T-helper 1 cell (primary cell): ENCODE measurements at places on chromosomes 1 and 21.

DNA sequence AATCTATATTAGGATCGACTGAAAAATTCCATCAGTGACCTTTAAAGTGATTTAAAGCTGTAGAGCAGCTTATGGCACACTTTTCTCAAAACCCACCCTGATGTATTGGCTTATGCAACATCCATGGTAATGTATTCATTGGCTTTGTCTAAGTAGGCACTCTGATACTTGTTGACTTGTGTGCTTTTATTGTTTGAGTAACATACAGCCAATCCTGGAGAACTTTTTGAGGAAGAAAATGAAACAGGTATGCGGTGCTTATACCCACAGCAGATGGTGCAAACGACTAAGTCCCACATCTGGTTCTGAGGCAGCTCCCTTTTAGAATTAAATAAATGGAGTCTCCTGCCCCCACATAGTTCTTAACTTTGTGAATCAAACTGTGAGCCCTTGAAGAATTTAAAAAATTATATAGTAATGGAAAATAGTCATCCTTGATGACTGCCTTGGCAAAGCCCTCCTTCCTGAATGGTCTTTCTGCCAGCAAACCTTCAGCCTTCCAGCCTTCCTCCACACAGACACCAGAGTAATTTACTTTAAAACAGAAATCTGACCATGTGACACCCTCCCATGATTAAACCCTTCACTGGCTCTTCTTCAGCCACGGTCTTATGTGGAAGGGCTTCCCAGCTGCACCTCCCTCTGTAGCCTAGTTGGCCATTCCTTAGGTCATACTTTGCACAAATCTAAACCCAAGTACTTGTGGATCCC, 116.0 kb downstream of the BCAR3 start:
- DNase-seq: no peak

DNA sequence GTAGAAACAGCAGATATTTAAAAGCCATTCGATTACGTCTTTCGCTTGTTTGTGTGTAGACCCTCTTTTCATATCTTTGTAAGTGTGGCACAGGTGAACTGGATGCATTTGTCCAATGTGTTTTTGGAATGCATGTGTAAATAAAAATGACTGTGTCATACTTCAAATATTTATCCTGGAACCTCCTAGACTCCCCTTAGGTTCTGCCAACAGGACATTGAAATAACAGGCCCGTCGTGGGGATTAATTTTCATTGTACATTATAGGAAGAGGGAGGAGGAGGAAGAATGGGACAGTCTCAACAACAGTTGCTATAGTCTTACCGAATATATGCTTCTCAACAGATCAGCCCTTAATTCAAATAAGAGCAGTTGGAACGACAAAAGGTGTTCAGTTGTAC, 95.8 kb downstream of the PRKAB2 start:
- no peak for DNase-seq

- no peak for DNase-seq
Observed at GRCh38 chr1:2129256-2129943, 65.2 kb downstream of the FAAP20 start.

GRCh38 chr1:43620956-43621355, 29.0 kb upstream of the KDM4A start:
- no peak for DNase-seq

- no peak for DNase-seq
Observed at GRCh38 chr1:213443415-213443814, 392.4 kb downstream of the RPS6KC1 start.

GRCh38 chr1:47699492-47700235, 261.8 kb downstream of the FOXD2 start:
- DNase-seq: no peak

DNA sequence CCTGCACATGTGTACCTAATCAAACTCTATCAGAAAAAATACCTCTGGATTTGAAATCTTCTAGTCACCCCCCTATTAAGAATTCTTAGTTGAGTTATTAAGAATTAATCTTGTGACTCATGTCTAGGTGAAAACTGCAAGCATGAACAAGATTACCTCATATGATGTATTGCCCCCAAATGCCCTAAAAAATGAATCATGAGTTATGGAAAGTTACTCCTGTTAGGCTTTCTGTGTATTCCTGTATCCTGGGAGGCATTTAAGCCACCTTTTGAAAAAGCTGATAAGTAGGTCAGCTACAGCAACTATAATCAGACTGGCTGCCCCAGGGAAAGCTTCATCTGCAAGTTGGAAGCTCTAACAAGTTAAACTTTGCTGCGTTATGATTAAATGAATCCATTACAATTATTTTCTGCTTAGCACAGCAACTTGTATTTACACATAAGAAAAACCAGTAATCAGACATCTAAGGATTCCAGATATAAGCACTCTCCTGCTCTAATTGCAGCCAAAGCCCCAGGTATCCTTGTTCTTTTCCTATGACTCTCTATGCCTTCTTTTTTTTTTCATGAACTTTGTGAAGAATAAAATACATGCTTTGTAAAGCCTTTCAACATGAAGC, 147.7 kb downstream of the NTPCR start:
- DNase-seq: no peak

- no peak for DNase-seq
Observed at GRCh38 chr1:40187399-40187798, 26.2 kb downstream of the RLF start.

GRCh38 chr21:15749082-15749860, 19.5 kb downstream of the USP25 start:
- no peak for DNase-seq

GRCh38 chr1:32855861-32856617, 14.7 kb downstream of the FNDC5 start:
- no peak for DNase-seq

GRCh38 chr1:204812842-204813241, 57.8 kb upstream of the NFASC start:
- no peak for DNase-seq

DNA sequence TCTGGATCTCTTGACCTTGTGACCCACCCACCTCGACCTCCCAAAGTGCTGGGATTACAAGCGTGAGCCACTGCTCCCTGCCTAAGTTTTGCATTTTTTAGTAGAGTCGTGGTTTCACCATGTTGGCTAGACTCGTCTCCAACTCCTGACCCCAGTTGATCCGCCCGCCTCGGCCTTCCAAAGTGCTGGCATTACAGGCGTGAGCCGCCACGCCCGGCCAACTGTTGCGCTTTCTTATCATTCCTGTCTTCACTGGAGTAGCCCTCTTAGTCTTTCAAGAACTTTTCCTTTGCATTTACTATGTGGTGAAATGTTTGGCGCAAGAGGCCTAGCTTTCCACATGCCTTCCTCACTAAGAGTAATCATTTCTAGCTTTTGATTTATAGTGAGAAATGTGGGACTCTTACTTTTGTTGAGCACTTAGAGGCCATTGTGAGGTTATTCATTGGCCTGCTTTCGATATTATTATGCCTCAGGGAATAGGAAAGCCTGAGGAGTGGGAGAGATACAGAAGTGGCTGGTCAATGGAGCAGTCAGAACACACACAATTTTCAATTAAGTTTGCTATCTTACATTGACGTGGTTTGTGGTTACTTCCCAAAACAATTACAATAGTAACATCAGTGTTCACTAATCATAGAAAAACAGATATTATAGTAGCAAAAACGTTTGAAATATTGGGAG, 111.0 kb downstream of the ZMYM4 start:
- DNase-seq: no peak

- no peak for DNase-seq
Observed at GRCh38 chr1:12556368-12556930, 61.6 kb downstream of the DHRS3 start.

GRCh38 chr1:111990878-111991718, 1.6 kb upstream of the KCND3 start:
- no peak for DNase-seq

DNA sequence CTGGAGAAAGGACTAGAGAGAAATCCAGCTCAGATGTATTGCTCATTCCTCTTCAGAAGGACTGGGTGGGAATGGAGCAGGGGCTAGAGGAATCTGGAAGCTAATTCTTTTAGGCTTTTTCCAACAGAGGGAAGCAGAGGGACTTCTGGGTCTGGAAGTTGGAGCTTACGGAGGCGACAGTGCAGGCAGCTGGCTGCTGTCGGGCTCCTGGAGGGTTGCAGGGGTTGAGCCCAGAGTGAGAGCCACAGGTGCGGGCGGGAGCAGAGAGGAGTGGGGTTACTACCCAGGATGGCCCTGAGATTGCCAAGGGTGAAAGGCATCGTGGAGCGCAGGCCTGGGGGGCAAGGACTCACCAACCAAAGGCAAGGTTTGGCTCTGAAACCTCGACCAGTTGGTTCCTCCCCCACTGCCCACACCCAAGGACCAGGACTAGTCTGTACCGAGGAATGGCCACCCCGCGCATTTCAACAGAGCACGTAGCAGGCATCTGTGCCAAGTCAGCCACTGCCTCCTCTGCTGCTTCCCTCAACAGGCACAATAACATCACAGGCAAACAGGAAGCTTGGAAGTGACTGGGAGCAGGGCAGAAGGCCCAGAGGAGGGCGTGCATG, 22.7 kb upstream of the EDN2 start:
- no peak for DNase-seq

GRCh38 chr1:219664310-219665029, 51.6 kb upstream of the ZC3H11B start:
- DNase-seq: no peak

GRCh38 chr1:112982853-112983536, 27.0 kb upstream of the SLC16A1 start:
- DNase-seq: no peak

DNA sequence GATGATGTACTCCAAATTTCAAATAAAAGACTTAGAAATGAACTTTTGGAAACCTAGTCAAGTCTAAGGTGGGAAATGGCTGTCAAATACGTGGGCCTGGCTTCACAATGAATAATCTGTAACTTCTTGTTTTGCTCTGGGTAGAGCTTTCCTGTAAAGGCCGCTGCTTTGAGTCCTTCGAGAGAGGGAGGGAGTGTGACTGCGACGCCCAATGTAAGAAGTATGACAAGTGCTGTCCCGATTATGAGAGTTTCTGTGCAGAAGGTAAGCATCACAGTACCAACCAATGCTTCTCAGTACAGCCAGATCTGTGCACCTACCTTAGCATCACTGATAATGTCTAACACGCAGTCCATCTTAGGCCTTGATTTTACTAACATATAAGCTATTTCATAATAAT, 73.6 kb downstream of the TPR start:
- no peak for DNase-seq

- no peak for DNase-seq
Observed at GRCh38 chr1:89799495-89799894, 21.3 kb upstream of the LRRC8D start.

DNA sequence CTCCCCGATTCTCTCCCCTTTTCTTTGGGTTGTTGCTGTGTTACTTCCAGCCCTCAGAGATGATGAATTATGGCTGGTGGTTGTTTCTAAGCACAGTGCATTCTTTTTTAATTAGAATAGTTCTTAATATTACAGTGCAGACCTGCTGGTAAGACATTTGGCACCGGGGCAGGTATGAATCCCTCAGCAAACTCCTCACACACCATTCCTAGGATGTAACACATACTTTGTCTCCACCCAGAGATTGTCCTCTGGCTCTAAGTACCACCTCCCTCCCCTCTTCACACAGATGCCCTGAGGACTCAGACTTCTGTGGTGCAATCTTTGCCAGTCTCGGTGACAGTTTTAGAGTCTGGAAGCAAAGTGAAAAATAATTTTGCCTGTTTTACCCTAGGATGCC, 143.1 kb downstream of the HLX start:
- no peak for DNase-seq

DNA sequence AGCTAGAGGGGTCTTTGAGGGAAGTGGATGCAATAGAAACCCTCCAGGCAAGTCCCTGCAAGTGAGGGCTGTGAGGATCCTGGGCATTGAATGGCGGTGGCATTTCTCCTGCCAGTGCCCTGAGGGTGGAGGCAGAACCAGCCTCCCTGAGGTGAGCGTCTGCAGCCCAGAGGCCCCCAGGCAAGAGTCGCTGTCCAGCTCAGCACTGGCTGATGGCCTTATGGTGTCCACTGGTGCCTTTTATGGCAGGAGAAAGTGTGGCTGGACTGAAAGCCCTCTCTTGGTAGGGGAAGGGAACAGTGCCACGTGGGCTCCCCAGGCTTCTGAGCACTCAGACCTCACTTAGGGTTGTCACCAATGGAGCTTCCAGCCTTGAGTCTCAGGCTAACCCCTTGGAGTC, 77.3 kb downstream of the SH3BGR start:
- no peak for DNase-seq

DNA sequence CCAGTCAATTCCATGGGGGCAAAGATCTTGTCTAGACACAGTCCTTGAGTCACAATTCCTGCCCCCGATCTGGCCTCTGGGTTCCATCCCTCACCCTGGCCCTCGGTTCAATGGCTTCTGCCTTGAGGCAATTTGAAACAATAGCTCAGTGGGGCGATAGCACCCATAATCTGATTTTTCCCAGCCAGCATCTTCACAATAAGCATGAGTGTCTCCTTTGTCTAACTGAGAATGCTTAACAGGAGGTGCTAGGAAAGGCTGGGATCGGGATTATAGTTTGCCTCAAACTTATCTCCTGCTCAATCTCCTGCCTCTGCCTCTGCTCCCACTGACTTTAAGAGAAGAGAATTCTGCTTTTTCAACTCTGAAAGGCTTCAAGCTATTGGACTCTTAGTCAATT, 293.9 kb upstream of the PROX1 start:
- no peak for DNase-seq

GRCh38 chr1:156677616-156678596, 699 bp upstream of the NES start:
- peak; percentile 28 for DNase-seq

GRCh38 chr1:180946541-180947498, 34.1 kb downstream of the KIAA1614 start:
- DNase-seq: no peak
